ENCODE measurements at places on chromosomes 16 and 17.

DNA sequence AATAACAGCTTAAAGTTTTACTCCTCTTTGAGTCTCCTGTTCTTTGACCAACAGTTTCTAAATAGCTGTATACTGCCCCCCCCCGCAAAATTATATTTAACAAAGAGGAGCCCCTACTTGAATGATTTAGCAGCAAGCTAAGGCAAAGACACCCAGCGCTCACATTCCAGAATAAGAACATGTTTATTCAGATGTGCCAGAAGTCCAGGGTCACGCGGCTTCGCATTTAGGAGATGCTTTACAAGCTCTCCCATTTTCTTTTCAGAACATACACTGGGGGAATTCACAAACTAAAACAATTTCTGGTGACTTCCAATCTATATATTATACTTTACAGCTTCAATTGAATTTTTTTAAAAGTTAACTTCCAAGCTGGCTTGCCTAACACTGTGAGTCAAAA is 5.3 kb downstream of the PLD6 start:
- DNase-seq, result no peak

GRCh38 chr17:27807567-27808470 is 7.5 kb upstream of the NOS2 start:
- no peak for DNase-seq

GRCh38 chr16:2874912-2875362 is 8.1 kb upstream of the FLYWCH2 start:
- DNase-seq, result peak; percentile 35

DNA sequence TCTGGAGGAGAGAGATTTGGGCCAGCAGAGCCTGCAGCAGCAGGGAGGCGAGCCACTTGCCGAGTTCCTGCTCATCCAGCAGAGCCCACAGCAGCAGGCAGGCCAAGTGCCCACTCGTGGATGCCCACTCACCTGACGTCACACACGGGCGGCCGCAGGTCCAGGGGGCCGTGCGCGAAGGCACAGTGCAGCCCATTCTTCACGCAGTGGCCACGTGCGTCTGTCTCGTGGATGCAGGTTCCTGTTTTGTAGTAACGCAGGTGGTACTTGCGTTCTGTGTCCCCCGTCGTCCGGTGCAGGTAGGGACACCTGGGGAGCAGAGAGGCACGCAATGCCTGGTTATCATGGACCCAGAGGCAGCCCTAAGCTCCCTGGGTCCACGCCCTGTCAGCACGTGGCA is 11.5 kb downstream of the UNKL start:
- DNase-seq, result no peak

DNA sequence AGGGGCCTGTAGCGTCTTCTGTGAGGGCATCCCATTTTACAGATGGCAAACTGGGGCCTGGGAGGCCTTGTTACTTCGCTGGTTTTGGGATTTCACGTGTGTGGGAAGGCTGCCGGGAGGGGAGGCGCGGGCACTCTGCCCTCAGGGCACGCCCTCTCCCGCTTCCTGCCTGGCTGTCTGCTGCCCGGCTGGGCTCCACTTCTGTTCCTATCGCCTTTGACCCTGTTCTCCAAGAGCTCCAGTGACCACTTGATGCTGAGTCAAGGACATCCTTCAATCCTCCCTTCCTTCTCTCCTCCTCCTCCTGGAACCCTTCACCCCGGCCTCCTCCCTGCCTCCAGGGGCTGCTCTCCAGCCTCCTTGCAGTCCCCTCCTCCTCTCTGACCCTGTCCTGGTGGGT is 16.0 kb downstream of the SPNS3 start:
- no peak for DNase-seq
